ENCODE measurements at places on chromosomes 5 and 9.

- H3K4me3 ChIP-seq, result no peak overlapping the region
- no peaks in the 10 kb centered on the region for H3K4me1 ChIP-seq
- H3K36me3 ChIP-seq, result no peaks in the 10 kb centered on the region
- no peaks in the 10 kb centered on the region for H3K27me3 ChIP-seq
- no peak for DNase-seq
- H3K27ac ChIP-seq, result no peak overlapping the region
Observed at GRCh38 chr5:63554191-63554590, 408.1 kb downstream of the HTR1A start.

- H3K27me3 ChIP-seq, result peaks cover 10% of the 10 kb centered on the region
- no peak overlapping the region for H3K4me3 ChIP-seq
- H3K4me1 ChIP-seq, result peaks cover 5% of the 10 kb centered on the region
Observed at GRCh38 chr5:40877371-40877988, 31.8 kb upstream of the C7 start.

GRCh38 chr9:79637177-79637925 is 65.6 kb downstream of the TLE4 start:
- no peak for DNase-seq
- peaks cover 50% of the 10 kb centered on the region for H3K4me1 ChIP-seq
- H3K36me3 ChIP-seq, result peaks cover 19% of the 10 kb centered on the region
- no peaks in the 10 kb centered on the region for H3K27me3 ChIP-seq
- H3K4me3 ChIP-seq, result no peak overlapping the region

GRCh38 chr5:104513121-104513602 is 950.6 kb upstream of the NUDT12 start:
- no peak for DNase-seq
- H3K27ac ChIP-seq, result no peak overlapping the region
- no peaks in the 10 kb centered on the region for H3K27me3 ChIP-seq
- H3K36me3 ChIP-seq, result no peaks in the 10 kb centered on the region
- no peak overlapping the region for H3K4me3 ChIP-seq
- no peaks in the 10 kb centered on the region for H3K4me1 ChIP-seq

DNA sequence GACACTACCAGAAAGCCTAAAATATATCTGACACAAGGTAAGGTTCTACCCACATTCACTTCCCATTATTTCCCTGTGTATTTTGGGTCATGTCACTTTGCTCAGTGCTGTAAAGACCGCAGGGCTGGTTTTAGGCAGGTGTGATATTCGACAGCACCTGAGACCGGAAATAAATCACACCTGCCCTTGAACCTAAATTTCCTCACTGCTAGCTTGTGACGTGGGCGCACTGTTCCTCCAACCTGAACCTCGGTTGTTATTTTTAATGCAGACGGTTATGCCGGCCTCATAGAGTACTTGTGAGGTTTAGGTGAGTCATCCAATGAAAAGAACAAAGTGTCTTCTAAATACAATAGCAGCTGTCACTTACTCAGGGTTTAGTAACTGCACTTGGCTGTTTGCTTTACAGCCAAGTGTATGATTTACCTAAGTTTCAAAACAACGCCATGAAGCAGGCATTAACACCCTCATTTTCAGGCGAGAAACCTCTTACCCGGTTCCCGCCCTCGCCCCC is 20.7 kb upstream of the ZNF782 start:
- no peaks in the 10 kb centered on the region for H3K36me3 ChIP-seq
- H3K27me3 ChIP-seq, result peaks cover 17% of the 10 kb centered on the region
- H3K4me1 ChIP-seq, result peaks cover 31% of the 10 kb centered on the region
- H3K4me3 ChIP-seq, result peak overlapping the region; percentile 89
- DNase-seq, result no peak

- H3K4me1 ChIP-seq, result peaks cover 17% of the 10 kb centered on the region
- H3K36me3 ChIP-seq, result peaks cover 2% of the 10 kb centered on the region
- H3K27ac ChIP-seq, result peak within 1 kb of the TSS; percentile 93
- peaks cover 26% of the 10 kb centered on the region for H3K27me3 ChIP-seq
- H3K4me3 ChIP-seq, result peak within 1 kb of the TSS; percentile 92
- DNase-seq, result peak; percentile 22
Observed at GRCh38 chr9:2621722-2622460, at the start of gene VLDLR. Gene VLDLR, plus strand, starts transcription at chr9:2621787. Its CDS starts 403 bp downstream, at chr9:2622190.

GRCh38 chr5:69136293-69136692 is 30.7 kb upstream of the CCNB1 start:
- H3K36me3 ChIP-seq, result peaks cover 7% of the 10 kb centered on the region
- no peaks in the 10 kb centered on the region for H3K27me3 ChIP-seq
- no peaks in the 10 kb centered on the region for H3K4me1 ChIP-seq
- no peak overlapping the region for H3K27ac ChIP-seq

- no peaks in the 10 kb centered on the region for H3K27me3 ChIP-seq
- peak overlapping the region; percentile 92 for H3K27ac ChIP-seq
- peaks cover 26% of the 10 kb centered on the region for H3K4me1 ChIP-seq
- DNase-seq, result no peak
- H3K4me3 ChIP-seq, result peak overlapping the region; percentile 23
- H3K36me3 ChIP-seq, result peaks cover 40% of the 10 kb centered on the region
Observed at GRCh38 chr9:113548221-113549041, 84.9 kb downstream of the RGS3 start.

DNA sequence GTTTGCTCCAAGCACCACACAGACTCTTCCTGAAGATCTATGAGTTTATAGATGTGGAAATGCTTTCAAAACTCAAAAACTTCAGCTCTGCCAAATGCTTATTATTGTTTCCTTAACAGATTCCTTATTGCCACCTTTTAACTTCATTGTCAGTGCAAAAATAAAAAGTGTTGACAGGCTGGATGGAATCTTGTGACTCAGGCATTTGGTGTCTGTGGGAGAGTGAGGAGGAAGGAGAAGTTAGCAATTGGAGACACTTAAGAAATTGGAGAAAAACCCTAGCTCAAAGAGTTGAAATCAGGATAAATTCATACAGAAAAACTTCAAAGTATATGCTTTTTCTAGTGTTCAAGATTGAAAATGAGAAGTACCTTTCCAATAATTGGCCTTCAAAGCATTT is 140.6 kb upstream of the PUM3 start:
- peaks cover under 1% of the 10 kb centered on the region for H3K27me3 ChIP-seq
- H3K36me3 ChIP-seq, result no peaks in the 10 kb centered on the region
- no peaks in the 10 kb centered on the region for H3K4me1 ChIP-seq
- H3K4me3 ChIP-seq, result no peak overlapping the region
- no peak overlapping the region for H3K27ac ChIP-seq

DNA sequence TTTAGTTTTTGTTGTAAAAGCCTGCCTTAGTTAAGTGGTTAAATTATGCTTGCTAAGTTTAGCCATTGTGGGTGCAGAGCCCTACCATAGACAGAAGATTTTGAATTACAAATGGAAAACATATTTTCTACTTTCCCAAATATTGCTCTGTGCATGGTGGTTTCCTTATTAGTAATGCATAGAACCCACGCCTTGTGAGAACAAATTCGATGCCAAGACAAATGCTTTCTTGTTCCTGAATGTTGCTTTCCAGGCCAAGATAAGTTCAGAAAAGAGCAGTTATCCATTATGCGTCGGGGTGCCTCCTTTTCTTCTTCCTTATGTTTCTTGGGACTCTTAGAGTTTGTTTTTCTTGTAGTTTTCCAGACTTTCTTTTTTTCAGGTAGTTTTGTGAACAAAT is 31.0 kb upstream of the GARNL3 start:
- no peaks in the 10 kb centered on the region for H3K36me3 ChIP-seq
- H3K4me1 ChIP-seq, result no peaks in the 10 kb centered on the region
- no peak overlapping the region for H3K4me3 ChIP-seq
- H3K27me3 ChIP-seq, result peaks cover 29% of the 10 kb centered on the region

DNA sequence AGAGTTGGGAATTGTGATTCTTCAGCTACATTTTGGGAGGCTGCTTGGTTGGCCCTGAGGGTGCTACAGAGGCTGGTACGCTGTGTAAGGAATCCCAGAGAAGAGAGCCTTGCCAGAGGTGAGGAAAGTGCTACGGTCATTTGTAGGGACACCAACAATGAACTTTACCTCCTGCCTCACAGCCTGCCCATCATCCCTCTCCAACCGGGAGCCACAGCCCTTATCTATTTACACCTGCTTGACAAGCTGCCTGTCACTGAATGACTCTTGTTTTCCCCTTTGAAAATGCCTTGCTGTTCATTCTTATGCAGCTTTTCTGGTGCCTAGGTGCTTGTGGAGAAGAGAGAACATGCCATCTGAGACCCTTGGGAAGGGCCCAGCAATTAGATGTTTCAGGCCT is 110.8 kb downstream of the PCSK1 start:
- H3K4me3 ChIP-seq, result no peak overlapping the region
- H3K4me1 ChIP-seq, result no peaks in the 10 kb centered on the region
- H3K27me3 ChIP-seq, result peaks cover 2% of the 10 kb centered on the region
- DNase-seq, result no peak
- H3K36me3 ChIP-seq, result no peaks in the 10 kb centered on the region

- H3K36me3 ChIP-seq, result no peaks in the 10 kb centered on the region
- no peaks in the 10 kb centered on the region for H3K27me3 ChIP-seq
- no peak overlapping the region for H3K27ac ChIP-seq
- DNase-seq, result no peak
- H3K4me3 ChIP-seq, result no peak overlapping the region
- H3K4me1 ChIP-seq, result no peaks in the 10 kb centered on the region
Observed at GRCh38 chr9:23563517-23563916, 262.5 kb downstream of the ELAVL2 start.

- H3K27ac ChIP-seq, result no peak overlapping the region
- no peak overlapping the region for H3K4me3 ChIP-seq
- peaks cover 15% of the 10 kb centered on the region for H3K27me3 ChIP-seq
- H3K4me1 ChIP-seq, result no peaks in the 10 kb centered on the region
Observed at GRCh38 chr5:78495800-78496199, 135.4 kb downstream of the SCAMP1 start.

DNA sequence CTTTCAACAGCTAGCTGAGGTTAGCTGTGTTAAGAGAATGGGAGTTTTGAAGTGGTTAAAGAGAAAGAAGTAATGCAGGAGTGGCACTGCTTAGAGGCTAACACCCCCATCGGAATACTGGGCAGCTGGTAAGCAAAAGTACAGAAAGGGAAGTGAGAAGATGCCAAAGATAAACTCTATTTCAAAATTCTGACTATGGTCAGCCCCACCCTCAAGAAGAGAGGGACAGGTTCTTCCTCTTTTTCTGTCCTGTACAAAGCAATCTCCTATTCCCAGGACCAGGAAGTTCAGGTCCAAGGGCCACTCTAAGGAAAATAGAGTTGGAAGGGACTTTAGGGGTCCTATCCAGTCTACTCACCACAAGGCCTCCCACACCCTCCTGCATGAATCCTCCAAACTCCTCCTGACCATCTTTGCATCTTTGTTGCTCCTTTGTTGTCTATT is 45.9 kb upstream of the JAK2 start:
- peaks cover 75% of the 10 kb centered on the region for H3K4me1 ChIP-seq
- H3K4me3 ChIP-seq, result peak overlapping the region; percentile 5
- H3K27me3 ChIP-seq, result no peaks in the 10 kb centered on the region
- H3K27ac ChIP-seq, result peak overlapping the region; percentile 74
- H3K36me3 ChIP-seq, result no peaks in the 10 kb centered on the region

DNA sequence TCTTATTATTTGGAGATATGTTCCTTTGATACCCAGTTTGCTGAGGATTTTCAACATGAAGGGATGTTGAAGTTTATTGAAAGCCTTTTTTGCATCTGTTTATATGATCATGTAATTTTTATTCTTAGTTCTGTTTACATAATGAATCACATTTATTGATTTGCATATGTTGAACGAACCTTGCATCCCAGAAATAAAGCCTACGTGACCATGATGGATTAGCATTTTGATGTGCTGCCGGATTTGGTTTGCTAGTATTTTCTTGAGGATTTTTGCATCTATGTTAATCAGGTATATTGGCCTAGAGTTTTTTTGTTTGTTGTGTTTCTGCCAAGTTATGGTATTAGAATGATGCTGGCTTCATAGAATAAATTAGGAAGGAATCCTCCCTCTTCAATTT is 161.4 kb upstream of the ITGA1 start:
- H3K4me1 ChIP-seq, result no peaks in the 10 kb centered on the region
- no peak for DNase-seq
- no peak overlapping the region for H3K4me3 ChIP-seq
- no peak overlapping the region for H3K27ac ChIP-seq
- H3K36me3 ChIP-seq, result no peaks in the 10 kb centered on the region

Measured in activated T-helper 1 cell treated with anti-CD3 and anti-CD28 coated beads, Interleukin-12 subunit alpha, Interleukin-12 subunit beta, Interleukin-2, Interleukin-4 antibody, amounts not matched to agents 30 ng/mL and 10 ng/mL and 1 ng/mL, durations not matched to agents 14 hours and 24 hours and 36 hours (primary cell).